ENCODE measurements at places on chromosomes 1 and 21. TPM values are rescaled to one million over a fixed set of nuclear protein-coding genes. Genes with fewer than 3 reads are reported as not detected.
A peak's percentile ranks its signal among the peaks of the same experiment; 100 is the strongest.

DNA sequence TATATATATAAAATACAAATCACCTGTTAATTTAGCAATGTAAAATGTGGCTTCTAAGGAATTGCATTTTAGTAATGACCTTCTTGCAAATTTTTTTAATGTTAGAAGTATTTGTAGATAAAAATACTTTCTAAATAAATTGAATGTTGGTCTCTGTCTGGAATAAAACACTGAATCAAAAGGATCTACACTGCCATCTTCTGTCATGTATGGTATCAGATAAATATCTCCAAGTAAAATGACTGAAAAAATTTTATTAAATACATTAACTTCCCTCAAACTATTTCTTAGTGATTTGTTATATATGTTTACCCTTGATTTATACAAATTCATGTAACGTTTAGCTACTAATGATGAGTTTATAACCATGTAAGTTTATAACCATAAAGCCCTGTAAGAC lies 2029.3 kb downstream of the MRPL39 start:
- no peak overlapping the region for H3K27ac ChIP-seq
- no peak overlapping the region for H3K4me3 ChIP-seq
- H3K4me1 ChIP-seq: no peaks in the 10 kb centered on the region
- no peaks in the 10 kb centered on the region for H3K27me3 ChIP-seq
- no peak for DNase-seq

- H3K4me3 ChIP-seq: no peak overlapping the region
- no peaks in the 10 kb centered on the region for H3K4me1 ChIP-seq
- H3K36me3 ChIP-seq: no peaks in the 10 kb centered on the region
- no peak overlapping the region for H3K27ac ChIP-seq
- peaks cover 2% of the 10 kb centered on the region for H3K27me3 ChIP-seq
Measured at GRCh38 chr1:980602-981395, 1.1 kb downstream of the PERM1 start.

DNA sequence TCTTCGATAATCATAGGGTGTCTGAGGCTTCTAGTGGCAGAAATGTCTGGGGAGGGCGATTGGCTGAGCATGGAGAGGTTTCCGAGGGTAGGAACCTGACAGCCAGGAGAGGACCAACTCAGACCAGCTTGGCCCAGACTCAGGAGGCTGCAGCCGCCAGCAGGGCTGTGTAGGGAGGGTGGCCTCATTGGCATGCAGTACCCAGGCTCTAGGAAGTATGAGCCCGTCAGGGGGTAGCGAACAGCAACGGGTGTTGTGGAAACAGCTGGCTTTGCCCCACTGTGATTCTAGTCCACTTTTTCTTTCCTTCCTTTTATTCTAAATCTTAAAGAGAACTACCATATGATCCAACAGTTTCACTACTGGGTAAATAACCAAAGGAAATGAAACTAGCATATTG lies 103.3 kb downstream of the DIRAS3 start:
- no peaks in the 10 kb centered on the region for H3K27me3 ChIP-seq
- H3K36me3 ChIP-seq: no peaks in the 10 kb centered on the region
- peaks cover 3% of the 10 kb centered on the region for H3K4me1 ChIP-seq
- peak; percentile 70 for DNase-seq
- no peak overlapping the region for H3K27ac ChIP-seq

DNA sequence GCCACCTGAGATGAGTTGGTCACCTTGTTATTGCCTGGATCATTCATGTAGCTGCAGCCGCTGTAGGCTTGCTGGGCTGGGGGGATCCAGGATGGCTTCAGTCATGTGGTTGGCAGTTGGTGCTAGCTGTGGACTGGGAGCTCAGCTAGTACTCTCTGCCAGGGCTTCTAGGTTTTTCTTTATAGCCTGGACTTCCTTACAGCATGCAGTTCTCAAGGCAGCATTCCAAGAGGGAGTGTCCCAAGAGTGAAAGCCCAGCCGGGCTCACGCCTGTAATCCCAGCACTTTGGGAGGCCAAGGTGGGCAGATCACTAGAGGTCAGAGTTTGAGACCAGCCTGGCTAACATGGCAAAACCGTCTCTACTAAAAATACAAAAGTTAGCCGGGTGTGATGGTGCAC lies 23.7 kb upstream of the ACTL8 start:
- H3K27ac ChIP-seq: no peak overlapping the region
- no peaks in the 10 kb centered on the region for H3K4me1 ChIP-seq
- H3K27me3 ChIP-seq: no peaks in the 10 kb centered on the region
- DNase-seq: no peak

GRCh38 chr1:156584813-156585212 lies 5.3 kb downstream of the TTC24 start:
- no peaks in the 10 kb centered on the region for H3K36me3 ChIP-seq
- no peaks in the 10 kb centered on the region for H3K27me3 ChIP-seq
- no peak for DNase-seq
- no peaks in the 10 kb centered on the region for H3K4me1 ChIP-seq

DNA sequence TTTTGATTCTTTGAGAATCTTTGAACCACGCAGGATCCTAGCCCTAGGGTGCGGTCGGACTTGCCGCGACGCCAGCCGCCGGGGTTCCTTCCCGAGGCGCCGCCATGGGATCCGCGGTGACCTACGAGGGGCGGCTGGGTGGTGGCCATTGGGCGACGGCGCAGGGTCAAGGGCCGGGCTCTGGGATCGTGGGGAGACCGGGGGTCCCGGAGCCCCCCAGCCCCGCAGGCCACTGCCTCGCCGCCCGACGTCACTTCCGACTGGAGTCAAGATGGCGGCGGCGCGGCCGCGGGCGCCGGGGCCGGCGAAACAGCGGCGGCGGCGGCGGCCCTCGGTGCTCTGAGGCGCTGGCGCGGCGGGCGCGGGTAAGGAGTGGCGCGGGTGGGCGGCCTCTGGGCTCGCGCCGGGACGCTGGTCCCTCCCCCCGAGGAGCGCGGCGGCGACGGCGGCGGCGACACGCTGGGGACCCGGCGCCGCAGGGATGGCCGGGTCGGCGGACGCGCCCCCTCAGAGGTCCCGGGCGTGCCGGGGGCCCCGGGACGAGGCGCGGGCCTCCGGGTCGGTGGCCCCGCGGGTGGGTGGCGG lies at the start of gene PRDM2:
Gene PRDM2, plus strand, starts transcription at position 253 of the 585 bp plus-strand sequence. CDS start 15,418 bp downstream, outside the sequence.
- DNase-seq: peak; percentile 57
- peak within 1 kb of the TSS; percentile 65 for H3K27ac ChIP-seq
- H3K36me3 ChIP-seq: no peaks in the 10 kb centered on the region
- peaks cover 2% of the 10 kb centered on the region for H3K27me3 ChIP-seq
- H3K4me3 ChIP-seq: peak within 1 kb of the TSS; percentile 59

- H3K4me3 ChIP-seq: no peak overlapping the region
- DNase-seq: no peak
- no peaks in the 10 kb centered on the region for H3K4me1 ChIP-seq
- H3K27me3 ChIP-seq: no peaks in the 10 kb centered on the region
Measured at GRCh38 chr1:191052888-191053287, 575.2 kb upstream of the BRINP3 start.

- peaks cover 2% of the 10 kb centered on the region for H3K27me3 ChIP-seq
- H3K27ac ChIP-seq: no peak overlapping the region
- H3K4me1 ChIP-seq: no peaks in the 10 kb centered on the region
Measured at GRCh38 chr1:9139930-9140329, 11.0 kb upstream of the GPR157 start.

GRCh38 chr1:180204231-180204630 lies 25.8 kb upstream of the LHX4 start:
- H3K27me3 ChIP-seq: no peaks in the 10 kb centered on the region
- H3K36me3 ChIP-seq: no peaks in the 10 kb centered on the region
- no peak for DNase-seq
- H3K4me1 ChIP-seq: no peaks in the 10 kb centered on the region
- no peak overlapping the region for H3K4me3 ChIP-seq
- no peak overlapping the region for H3K27ac ChIP-seq

The NAV1 gene
- 136 TPM for total RNA-seq

Measured in endothelial cell of umbilical vein (primary cell).